Dermis blood vessel endothelial cell (primary cell): ENCODE measurements at places on chromosomes 1 and 21. TPM values are rescaled to one million over a fixed set of nuclear protein-coding genes. Genes with fewer than 3 reads are reported as not detected.

GRCh38 chr1:232922485-232922884 lies 27.9 kb upstream of the NTPCR start:
- no peak for DNase-seq

DNA sequence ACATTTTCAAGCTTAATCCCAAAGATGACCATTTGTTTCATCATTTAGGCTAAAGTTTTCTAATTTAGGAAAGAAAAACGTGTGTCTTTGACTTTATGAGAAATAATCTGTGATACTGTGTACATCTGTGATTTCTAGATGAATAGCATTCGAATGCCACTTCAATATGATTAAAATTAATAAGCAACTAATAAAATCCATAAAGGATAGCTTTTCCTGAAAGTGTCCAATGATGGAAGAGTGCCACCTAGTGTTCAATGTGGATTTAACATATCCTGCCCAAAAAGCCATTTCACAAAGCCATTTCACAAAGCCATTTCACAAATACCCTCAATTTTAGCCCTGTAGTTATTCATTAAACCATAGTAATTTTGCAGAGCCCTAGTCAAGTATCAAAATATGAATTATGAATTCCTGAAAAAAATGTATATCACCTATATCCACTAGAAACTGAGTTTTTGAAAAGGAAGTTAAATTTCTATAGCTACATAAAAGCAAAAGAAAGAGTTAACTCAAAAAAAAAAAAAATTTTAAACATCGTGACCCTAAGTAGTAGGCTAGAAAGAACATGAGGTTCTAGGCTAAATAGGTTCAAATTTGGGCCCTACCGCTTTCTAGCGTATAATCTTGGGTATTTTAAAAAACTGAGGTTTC lies 19.1 kb downstream of the NME7 start:
- DNase-seq: peak; percentile 84

DNA sequence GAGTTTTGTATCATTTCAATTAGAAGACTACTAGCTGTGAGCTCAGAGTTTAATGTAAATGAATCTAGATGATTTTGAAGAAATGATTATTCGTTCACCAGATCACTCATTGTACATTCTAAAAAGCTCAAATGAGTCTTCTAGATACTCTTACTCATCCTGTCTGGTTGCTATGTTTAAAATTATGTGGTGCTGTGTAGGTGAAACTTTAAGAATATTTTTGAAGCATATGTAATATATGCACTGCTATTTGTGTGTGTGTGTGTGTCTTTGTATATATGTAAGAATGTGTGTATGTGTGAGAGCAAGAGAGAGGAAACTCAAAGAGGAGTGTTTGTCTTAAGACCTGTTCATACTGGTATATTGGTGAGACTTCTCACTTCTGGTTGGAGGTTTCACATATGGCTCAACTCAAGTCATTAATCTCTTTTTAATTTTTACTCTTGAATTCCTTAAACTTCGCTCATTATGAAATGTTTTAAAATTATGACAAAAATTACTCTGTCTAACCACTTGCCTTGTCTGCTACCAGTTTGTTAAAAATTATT lies 8.6 kb upstream of the C1orf105 start:
- no peak for DNase-seq

DNA sequence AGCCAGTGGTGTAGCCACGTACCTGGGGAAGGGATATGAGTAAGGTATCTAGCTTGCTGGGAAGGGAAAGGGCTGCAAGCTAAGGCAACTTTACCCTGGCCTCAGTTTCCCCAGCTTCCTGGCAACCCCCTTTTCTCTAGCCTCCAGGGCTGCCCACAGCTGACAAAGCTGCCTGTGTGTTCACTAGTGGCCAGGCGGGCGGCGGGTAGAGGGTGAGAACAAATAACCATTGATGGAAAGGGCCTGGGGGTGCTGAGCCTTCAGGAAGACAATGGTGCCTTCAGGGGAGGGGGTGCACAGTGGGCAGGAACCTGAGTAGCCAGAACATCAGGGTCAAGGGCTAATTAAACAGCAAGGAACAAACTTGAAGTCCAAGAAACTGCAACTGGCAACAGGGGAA lies 6.1 kb downstream of the CERS2 start:
- no peak for DNase-seq

DNA sequence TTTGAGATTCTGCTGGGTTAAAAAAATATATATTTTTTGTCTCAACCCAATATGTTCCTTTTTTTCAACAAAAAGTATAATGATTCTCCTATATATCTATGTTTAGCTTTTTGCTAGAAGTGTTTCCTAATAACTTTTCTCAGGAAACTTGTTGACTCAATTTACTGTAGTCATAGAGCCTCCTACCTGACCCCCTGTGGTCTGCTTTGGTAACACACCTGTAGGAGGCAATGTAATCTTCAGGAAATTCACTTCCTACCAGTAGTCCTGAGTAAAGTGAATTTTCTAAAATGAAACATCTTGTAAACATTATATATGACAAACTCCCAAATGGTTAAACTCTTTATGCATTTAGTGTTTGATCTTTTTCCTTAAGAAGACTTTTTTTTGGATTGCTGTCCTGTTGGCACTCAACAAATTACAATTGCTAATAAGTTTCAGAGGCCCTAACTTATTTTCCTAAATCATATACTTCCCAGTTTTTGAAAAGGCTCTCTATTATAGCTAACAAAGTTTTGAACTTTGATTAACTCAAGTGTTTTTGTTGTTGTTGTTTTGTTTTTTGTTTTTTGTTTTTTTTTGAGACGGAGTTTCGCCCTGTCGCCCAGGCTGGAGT lies 118.3 kb downstream of the OLFML2B start:
- peak; percentile 57 for DNase-seq

DNA sequence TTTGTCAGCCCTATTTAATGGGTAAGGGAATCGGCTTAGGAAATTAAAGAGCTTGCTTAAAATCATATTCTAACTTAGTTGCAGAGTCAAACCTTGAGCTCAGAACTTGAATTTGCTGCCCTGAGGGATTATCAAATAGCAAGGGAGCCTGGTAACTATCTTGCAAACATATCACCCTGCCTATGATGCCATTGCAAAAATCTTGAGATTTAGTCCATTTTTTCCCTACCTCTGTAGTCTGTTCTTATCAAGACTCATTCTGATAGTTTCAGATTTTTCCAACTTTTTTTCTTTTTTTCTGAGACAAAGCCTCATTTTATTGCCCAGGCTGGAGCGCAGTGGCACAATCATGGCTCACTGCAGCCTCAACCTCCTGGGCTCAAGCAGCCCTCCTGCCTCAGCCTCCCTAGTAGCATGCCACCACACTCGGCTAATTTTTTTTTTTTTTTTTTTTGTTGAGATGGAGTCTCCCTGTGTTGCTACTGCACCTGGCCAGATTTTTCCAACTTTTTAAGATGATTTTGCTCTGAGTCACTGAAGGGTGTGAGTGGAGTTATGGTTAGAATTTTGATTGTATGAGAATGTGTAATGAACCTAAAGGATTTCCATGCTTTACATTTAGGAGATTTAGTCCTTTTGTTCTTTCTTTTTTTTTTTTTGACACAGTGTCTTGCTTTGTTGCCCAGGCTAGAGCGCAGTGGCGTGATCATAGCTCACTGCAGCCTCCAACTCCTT lies 12.2 kb downstream of the SARS1 start:
- no peak for DNase-seq

DNA sequence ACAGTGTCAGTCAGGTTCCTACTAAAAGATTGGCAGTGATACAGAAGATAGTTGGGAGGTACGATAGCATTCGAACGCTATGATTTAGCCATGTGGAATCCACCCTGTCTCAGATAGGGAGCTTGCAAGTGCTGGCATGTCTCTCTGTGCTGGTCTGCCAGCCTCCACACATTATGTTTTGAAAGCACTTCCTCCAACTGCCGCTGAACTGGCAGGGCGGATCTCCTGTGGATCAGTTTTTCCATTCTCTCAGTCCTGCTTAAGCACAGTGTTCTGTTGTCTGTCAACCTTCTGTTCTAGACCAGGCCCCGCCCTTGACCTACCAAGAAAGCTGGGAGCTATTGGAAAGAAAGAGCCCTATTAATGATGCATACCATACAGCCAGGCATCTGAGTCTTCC lies 65.5 kb upstream of the PALMD start:
- peak; percentile 33 for DNase-seq

GRCh38 chr1:176469450-176470010 lies 6.6 kb downstream of the PAPPA2 start:
- DNase-seq: no peak

- DNase-seq: no peak
Measured at GRCh38 chr1:42576935-42577334, 81.3 kb upstream of the PPIH start.

- DNase-seq: peak; percentile 16
Measured at GRCh38 chr1:228340686-228341449, 65.8 kb downstream of the TRIM11 start.

DNA sequence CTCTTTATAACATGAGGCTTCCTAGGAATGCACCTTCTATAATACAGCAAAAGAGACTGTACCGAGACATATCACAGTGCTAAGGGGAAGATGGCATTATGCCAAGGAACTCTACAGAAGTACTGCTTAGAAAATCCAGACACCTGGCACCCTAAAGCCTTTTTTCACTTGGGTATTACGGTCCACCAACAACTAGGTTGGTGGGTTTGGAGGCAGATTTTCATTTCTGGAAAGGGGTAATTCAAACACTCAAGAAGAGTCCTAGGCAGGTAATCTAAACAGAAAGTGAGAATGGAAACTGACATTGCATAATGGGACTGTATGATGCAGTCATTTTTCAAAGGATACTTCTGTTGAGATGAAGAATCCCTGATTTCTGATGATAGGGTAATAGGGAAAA lies 19.6 kb downstream of the SCMH1 start:
- DNase-seq: peak; percentile 39

DNA sequence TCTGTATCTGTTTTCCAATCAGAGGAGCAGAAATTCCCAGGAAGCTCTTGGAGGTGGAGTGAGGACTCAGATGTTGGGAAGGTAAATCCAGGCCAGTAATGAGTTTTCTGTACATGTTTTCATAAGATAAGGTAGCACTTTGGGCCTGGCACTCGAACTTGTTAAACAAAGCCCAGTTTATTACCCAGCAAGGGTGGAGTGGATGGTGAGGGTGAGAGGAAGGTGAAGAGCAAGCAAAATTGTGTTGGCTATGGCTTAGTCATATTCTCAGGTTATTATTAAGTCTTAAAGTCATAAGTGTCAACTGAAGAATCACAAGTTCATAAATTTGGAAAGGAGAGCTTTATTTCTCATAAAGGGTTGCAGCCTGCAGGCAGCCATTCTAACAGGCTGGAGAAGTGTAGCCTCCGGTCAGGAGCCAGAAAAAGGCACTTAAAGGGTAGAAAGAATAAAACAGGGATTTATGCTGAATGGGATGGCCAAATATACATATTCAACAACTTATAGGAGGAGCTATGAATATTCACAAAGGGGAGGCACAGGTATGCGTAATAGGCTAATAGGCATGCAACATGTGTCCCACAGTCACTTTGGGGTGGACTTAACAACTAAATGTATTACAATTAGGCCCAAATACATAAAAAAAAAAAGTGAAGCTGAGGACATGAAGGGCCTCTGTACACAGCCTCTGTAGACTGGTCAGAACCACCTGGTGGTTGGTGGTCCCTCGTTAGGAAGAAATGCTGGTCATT lies 523.9 kb downstream of the LMO4 start:
- no peak for DNase-seq

DNA sequence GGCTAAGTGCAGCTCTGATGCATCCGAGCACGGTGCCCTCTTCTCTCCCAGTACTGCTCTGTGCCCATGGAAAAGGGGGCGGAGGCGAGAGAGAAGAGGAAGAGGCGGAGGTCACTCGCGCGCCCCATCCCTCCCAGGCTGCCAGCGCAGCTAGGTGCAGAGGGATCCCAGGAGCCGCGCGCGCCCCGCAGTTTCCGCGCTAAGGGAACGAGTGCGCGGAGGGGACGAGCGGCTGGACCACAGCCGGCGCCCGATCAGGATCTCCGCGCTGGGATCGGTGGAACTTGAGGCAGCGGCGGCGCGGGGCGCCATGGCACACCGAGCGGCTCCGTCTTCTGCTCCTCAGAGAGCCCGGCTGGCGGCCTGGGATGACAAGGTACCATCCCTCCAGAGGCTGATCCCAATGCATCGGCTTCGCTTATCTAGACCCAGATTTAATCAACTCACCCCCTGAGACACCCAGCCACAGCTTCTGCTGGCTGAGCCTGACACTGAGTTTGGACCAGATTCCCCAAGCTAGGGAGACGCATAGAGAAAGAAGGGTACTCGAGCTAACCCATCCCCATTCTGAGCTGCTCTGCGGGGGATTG lies at the start of gene PTGFR:
Gene PTGFR, plus strand, starts transcription at position 114 of the 590 bp plus-strand sequence. CDS start 1,770 bp downstream, outside the sequence.
- DNase-seq: peak; percentile 45

GRCh38 chr1:221688488-221688843 lies 53.4 kb downstream of the DUSP10 start:
- DNase-seq: no peak

DNA sequence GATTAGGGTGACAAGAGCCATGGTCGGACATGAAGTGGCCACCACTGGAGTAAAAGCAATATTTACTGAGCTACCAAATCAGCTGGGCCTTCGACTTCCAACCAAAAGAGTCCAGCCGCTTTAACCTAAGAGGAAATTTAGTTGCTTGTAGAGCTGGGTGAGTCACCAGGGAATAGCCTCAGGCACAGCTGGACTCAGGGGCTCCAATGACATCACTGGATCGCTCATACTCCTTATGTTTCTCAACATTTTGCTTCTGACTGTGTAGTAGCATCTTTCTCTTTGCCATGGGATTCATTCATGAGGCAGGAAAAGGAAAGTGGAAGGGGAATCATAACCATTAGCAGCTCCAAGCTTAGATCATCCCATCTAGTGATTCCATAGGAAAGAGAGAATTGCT lies 664.4 kb downstream of the MATN1 start:
- DNase-seq: peak; percentile 22

- DNase-seq: no peak
Measured at GRCh38 chr21:14553422-14553821, 7.3 kb upstream of the SAMSN1 start.

GRCh38 chr21:45850181-45850580 lies 131.4 kb upstream of the COL6A1 start:
- DNase-seq: no peak

GRCh38 chr1:192573499-192573898 lies 2.1 kb upstream of the RGS1 start:
- peak; percentile 19 for DNase-seq

- DNase-seq: no peak
Measured at GRCh38 chr21:42214921-42215320, 4.0 kb upstream of the ABCG1 start.

GRCh38 chr1:227754958-227755357 lies 19.7 kb downstream of the SNAP47 start:
- DNase-seq: no peak

GRCh38 chr1:47137198-47137597 lies at the start of gene CYP4A22:
Gene CYP4A22, plus strand, starts transcription at chr1:47137441. Its CDS starts 45 bp downstream, at chr1:47137486.
- no peak for DNase-seq

- peak; percentile 79 for DNase-seq
Measured at GRCh38 chr21:36260030-36260787, 59.8 kb upstream of the MORC3 start.

Gene C1QB
- total RNA-seq: not detected in 2 replicates

Gene USH2A
- not detected in 2 replicates for total RNA-seq

Gene DIRAS3
- 0.65 and 0.85 TPM in 2 replicates for total RNA-seq

Gene COL8A2
- total RNA-seq: 3.0 and 3.2 TPM in 2 replicates

Gene SELP
- 2.6 and 5.3 TPM in 2 replicates for total RNA-seq

Gene PHTF1
- 65.7 and 69.4 TPM in 2 replicates for total RNA-seq

Gene ESPN
- total RNA-seq: 0.60 and 0.68 TPM in 2 replicates

Gene C1orf198
- 20.8 and 22.7 TPM in 2 replicates for total RNA-seq

Gene CRYZ
- total RNA-seq: 33.3 and 33.4 TPM in 2 replicates

Gene HENMT1
- 1.5 and 2.7 TPM in 2 replicates for total RNA-seq

Gene SLC44A5
- 1.7 TPM in 2 replicates for total RNA-seq

Gene VWA5B1
- not detected in 2 replicates for total RNA-seq
